ENCODE measurements at places on chromosomes 1 and 21.

- peak; percentile 69 for DNase-seq
Measured at GRCh38 chr1:45205011-45205909, 1.1 kb downstream of the ZSWIM5 start.

DNA sequence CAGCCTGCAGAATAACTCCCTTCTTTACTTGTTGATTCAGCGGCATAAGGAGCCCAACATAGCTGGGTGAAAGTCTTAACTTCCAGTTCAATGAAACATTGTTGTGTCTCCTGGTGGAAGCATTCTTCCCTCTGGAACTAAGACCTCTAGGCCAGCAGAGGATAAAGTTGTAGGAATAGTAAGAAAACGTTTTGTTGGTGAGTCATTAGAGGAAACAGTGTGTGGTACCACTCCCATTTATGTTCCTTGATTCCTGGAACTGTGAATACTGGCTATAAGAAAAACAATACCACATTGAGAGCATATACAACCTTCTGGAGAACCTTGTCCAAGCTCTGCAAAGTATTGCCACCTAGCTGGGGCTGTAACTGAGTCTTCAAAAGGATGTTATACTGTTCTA, 737.4 kb upstream of the ZP4 start:
- DNase-seq = no peak

- no peak for DNase-seq
Measured at GRCh38 chr21:44778094-44778493, 23.5 kb downstream of the UBE2G2 start.

DNA sequence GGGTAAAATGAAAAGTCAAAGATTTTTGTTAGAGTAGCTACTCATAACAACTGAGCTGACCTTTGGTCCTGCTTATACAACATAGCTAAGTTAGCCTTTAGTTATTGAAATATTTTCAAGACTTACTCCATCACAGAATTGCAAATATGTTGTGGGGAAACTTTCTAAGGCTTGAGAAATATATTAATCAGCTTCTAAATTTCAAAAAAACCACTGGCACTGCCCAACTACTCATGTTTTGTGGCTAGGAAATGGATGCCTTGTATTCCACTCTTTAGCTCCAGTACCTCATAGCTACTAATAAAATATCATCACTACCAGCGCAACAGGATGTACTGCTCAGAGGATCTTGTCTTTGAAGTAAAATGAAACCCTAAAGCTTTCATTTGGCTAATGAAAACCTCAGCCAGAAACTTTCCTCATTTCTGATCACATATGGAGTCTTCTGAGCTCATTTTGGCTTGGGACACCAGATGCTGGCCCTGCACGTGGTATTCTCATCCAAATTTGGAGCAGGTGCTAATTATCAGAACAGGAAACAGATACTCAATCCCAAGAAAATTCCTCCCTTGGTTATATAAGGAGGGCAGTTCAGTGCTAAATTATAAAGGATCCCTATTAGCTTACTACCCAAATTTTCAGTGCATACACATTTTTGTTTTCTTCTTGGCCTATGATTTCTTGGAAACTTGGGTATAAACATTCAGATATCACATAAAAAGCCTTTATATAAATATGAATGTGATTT, 690.7 kb downstream of the ADGRL2 start:
- no peak for DNase-seq

DNA sequence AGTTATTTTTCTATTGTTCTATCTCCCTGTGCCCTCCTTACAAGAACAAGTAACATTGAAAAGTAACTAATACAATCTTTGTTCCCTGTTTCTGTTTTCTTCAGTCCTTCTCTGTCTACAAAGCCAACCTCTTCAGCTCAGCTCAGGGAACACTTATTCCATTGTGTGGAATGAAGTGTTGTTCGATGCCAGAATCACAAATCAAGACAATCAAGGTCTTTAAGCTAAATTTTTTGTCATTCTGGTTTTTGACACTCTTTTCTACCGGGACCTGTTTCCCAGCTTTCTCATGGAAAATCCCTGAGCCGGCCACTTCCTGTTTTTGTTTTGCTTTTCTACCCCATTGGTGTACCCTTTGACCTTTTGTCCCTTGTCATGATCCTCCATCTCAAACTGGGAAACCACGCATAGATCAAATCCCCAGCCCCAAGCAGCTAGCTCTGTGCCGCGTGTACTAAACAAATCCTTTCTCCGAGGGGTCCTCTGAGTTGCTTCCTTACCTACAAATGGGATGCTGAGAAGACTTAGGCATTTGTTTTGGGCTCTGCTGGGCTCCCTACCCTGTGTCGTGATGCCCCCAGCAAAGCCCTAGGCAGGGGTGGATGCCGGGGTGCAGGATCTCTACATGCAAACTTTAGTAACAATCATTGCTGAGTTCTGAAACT, 141.8 kb downstream of the TOMM20 start:
- DNase-seq = no peak

DNA sequence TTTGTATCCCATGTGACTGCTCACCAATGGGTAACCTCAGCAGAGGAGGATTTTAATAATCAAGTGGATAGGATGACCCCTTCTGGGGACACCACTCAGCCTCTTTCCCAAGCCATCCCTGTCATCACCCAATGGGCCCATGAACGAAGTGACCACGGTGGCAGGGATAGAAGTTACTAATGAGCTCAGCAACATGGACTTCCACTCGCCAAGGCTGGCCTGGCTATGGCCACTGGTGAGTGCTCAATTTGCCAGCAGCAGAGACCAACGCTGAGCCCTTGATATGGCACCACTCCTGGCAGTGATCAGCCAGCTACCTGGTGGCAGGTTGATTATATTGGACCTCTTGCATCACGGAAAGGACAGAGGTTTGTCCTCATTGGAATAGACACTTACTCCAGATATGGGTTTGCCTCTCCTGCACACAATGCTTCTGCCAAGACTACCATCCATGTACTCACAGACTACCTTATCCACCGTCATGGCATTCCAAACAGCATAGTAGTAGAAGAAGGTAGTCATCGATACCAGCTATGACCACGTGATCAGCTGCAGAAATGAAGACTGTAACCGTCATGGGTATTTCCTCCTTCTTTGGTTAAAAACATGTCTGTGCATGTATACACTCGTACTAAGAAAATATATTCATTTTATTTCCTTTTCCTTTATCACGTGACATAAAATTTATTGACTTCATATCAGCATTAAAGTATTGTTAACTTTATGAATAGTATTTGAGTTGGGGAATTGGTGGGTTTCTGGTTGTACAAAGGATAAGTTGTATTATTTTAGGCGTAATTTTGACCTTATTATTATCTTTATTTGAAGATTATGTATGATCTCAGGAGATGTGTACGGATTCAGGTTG, 562.6 kb downstream of the PTPRU start:
- DNase-seq = no peak

GRCh38 chr1:206971029-206971655, 882 bp upstream of the FCAMR start:
- no peak for DNase-seq

GRCh38 chr21:26565111-26565510, 8.0 kb downstream of the CYYR1 start:
- no peak for DNase-seq

Measured in right cardiac atrium (tissue), 5 donors.